ENCODE measurements at places on chromosomes 5 and 9.

- DNase-seq = no peak
Observed at GRCh38 chr9:12166518-12166917, 526.7 kb upstream of the TYRP1 start.

GRCh38 chr9:120776788-120777187 lies 16.4 kb downstream of the FBXW2 start:
- DNase-seq = no peak

DNA sequence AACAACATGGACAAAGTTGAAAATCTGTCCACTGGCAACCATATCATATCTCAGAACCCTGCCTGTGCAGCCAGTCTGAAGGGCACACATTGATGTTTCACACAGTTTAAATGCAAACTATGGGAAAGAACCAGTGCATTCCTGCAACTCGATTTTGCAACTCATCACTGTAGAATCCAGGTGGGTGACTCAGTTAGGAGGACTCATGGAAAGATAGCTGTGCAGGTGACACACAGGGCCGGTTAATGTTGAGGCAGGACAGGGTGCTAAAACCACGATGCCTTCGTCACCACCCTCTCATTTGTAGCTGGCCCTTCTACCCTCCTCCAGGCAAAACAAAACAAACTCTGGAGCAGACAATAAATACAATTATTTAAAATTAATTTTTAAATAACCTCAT lies 62.8 kb downstream of the TLE1 start:
- DNase-seq = no peak

DNA sequence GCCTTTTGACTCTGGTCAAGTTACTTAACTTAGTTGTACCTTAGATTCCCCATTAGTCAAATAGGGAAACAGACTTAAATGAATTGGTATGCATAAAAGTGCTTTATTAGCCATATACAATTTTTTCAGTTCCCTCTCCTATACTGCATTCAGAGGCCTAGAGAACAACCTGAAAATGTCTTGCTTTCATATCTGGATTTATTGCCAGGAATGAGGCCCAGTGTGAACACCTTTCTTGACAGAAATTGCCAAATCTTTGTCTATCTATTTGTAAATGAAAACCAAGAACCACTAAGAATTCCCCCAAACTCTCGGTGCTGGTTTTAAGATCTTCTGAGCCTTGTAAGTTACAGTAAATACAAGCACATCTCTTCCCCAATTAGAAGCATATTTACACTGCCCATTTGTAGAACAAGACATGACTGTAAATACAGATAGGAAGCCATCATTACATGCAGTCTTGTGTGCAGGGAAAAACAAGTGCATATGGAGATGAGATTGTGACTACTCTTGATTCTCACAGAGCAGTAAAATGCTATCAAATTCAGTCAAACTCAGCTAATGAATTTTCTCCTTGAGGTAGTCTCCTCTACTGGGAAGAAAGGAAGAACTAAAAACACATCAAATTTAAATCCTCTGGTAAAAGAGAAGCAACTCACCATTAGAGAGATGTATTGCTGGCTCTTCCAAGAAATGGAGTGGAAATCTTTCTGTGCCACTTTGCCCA lies 5.2 kb upstream of the FAM13B start:
- DNase-seq = no peak

- no peak for DNase-seq
Observed at GRCh38 chr5:152142840-152143469, 218.3 kb upstream of the GLRA1 start.

- DNase-seq = no peak
Observed at GRCh38 chr5:66813306-66813705, 217.1 kb downstream of the MAST4 start.

GRCh38 chr5:2373631-2374030 lies 377.8 kb downstream of the IRX2 start:
- no peak for DNase-seq

DNA sequence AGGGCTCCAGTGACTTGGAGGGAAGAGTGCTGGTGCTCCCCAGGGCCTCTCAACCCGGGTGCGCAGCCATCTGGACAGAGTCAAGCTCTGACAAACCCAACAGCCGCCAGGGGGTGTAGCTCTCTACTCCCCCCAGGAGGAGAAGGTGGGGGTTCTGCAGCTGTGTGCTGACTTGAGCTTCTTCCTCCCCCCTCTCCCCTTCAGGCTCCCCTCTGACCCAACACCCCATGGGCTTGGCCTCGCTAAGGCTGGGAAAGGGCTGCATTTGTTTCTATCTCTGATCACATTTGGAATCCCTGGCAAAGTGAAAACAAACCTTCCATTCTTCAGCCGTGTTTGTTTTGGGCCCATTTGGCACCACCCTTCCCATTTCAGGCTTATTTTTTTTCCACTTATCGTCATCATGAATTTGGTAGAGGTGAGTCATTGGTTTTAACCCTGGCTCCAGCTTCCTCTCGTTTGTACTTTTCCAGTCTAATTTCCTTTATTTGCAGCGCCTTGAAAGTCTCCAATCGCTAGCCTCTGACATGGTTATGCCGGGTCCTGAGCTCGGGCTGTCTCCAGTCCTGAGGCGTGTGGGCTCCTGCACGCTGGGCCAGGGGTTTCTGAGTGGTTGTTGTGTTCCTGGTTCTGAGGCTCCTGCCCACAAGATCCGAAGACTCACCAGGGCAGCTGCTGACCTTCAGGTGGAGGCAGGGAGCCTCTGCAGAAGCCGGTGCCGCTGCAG lies 36.1 kb downstream of the DAP start:
- no peak for DNase-seq

DNA sequence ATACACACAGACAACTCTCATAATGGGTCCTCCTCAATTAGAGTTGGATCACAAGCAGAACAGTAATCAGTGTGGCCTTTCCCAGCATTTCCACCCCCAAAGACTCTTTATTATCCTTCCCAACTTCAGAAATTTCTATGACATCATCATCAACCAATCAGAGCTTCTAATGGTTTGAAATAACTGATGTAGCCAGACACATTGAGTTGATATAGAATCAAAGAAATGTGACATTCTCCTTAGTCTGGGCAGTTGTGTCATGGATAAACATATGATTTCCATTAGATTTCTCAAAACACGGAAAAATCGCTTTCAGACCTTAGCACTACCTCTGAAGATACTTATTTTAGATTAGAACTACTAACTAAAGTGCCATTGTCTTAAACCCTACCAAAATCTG lies 75.7 kb upstream of the NFIB start:
- DNase-seq = no peak

DNA sequence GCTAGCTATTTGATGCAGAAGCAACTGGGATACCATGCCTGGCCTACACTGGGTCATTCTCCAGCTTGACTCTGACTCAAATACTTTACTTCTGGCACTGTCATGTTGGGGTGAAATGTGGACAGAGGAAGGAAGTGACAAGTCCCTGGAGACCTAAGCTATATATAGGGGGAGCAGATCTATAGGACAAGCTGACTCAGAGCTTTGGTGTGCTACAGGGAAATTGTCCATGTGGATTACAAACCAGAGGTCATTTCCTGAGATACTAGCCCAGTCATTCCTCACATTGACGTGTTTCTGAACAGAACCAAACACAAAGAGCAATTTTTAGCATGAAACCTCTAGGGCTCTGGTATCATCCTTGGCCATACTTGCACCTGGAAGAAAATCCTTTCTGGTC lies 531.6 kb upstream of the CLINT1 start:
- DNase-seq = no peak

DNA sequence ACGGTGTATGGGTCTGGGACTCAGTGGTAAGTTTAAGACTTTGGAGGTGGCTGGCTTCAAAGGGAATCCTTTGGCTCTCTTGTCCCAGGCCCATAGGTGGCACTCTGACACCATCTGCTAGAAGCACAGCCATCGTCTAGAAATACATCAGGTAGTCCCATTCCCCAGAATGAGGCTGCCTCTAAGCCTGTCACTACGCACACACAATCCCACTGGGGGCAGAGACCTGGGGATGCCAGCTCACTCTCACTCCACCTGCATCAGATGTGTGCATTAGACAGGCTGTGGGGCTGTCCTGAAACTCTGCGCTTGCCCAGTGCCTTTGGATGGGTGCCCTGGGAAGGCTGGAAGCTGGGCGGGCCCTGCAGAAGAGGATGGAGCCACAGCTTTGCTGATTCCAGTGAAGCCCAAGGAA lies 127.5 kb upstream of the PANK3 start:
- no peak for DNase-seq
